CD8-positive, alpha-beta T cell (primary cell): ENCODE measurements at places on chromosomes 2 and 18. TPM values are rescaled to one million over a fixed set of nuclear protein-coding genes. Genes with fewer than 3 reads are reported as not detected.
A peak's percentile ranks its signal among the peaks of the same experiment; 100 is the strongest.

GLI2 gene
- not detected for total RNA-seq

DNA sequence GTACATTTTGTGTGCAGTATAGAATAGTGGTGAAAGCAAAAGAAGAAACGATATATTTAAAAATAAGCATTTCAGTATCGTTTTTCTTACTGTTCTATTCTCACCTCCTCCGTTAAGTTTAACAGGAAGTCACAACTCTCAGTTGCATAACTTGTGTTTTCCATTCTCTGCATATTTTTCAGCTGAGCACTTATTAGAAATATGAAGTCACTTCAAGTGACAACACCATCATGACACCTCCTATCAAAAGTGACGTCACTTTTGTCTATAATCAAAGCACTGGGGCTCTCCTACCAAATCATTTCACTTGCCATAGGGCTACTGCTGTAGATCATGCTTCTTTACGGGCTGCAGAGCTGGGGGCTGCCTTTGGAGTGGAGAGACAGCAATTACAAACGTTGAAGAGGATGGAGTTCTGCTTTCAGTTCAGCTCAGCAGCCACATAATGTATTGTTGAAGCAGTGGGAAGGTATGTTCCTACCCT, 36.3 kb downstream of the STAT4 start:
- peak; percentile 85 for DNase-seq

- no peak for DNase-seq
Observed at GRCh38 chr2:19895535-19895934, 6.2 kb downstream of the TTC32 start.

TIMM21 gene
- 20.2 TPM for total RNA-seq

DNA sequence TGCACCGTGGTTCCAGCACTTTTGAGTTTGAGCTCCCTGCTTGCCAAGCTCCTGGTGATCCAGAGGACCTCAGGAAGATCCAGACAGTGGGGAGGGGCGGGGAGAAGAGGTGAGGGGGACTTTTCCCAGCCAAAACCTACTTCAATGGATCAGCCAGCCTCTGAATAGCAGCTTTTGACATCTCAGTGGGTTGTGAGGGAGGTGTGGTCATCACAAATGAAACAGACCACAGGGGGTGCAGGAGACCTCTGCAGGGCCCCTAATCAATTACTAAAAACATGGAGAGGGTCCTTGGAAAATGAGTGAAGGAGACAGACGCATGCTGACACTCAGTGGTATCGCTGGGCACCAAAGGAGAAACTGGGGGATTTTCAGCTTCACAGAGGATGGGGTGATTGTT, 372.7 kb downstream of the ZNF521 start:
- DNase-seq = no peak

GRCh38 chr18:62399781-62400308, 74.7 kb downstream of the TNFRSF11A start:
- no peak for DNase-seq

DNA sequence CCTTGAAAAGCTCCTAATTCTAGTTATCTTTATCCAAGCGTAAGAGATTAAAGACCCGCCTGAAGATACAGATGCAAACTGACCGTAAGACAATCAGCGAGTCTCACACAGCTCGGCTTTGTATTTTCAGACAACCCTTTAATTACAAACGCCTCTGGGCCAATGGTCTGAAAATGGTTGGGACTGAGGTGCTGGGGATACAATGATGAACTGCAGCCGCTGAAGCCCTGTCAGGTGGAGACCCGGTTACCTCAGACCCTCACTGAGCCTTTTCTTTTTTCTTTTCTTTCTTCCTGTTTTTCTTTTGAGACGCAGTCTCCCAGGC, 715 bp upstream of the CFAP36 start:
- DNase-seq = peak; percentile 20

AQP12B gene
- total RNA-seq = not detected

DNA sequence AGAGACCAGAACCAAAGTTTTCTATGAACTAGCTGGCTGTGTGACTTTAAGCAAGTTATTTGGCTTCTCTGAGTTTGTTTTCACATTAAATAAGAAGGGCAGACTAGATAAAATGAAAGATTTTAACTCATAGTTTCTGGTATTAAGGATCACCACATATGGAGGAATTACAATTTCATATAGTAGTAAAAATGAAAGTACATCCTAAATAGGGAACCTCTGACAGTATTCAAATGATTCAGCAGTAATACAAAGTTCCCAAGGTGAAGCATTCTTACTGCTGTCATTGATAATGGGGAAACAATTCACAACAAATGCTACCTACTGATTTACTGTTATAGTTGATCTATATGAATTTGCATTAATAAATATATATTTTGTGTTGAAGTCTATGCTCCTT, 170.3 kb upstream of the VRK2 start:
- DNase-seq = no peak

DNA sequence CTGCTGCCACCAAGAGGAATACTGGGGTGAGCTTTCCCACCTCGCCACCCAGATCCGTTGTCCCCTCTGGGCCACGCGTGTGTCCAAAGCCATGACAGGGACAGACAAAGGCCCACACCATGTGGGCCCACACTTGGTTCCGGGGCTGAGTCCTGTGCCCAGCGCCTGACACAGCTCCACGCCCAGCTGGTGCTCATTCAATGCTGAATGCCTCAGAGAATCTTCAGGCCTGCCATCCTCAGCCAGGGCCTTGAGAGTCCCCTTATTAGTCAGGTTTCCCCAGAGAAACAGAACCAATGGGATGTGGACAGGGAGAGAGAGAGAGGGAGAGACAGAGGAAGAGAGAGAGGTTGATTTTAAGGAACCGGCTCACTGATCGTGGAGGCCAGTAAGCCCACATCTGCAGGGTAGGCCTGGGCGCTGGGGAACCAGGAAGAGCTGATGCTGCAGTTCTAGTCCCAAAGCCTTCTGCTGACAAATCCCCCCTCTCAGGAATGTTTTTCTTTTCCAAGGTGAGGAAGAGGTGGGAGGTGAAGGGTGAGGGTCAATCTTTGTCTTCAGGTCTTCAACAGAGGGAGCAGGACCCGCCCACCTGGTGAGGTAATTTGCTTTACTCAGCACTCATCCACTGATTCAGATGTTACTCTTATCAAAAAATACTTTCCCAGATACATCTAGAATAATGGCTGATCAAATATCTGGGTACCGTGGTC, 10.2 kb upstream of the SPATA3 start:
- no peak for DNase-seq

DNA sequence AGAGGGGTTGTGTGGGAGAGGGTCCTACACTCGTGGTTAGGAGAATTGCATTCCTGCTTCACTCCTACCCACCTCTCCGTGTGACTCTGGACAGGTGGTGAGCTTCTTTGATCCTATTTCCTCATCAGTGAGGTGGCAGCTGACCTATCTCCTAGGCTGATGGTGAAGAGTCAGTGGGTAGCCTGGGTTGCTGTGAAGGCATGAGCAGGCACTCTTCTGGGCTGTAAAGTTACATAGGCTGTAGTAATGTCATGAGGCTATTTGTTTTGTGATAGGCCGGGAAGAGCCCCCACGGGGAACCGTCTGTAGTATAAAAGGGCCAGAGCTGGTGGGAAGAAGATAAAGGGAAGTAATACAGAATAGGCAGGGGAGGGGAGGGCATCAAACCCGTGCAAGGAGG, 83.8 kb downstream of the TMEM247 start:
- no peak for DNase-seq

DNA sequence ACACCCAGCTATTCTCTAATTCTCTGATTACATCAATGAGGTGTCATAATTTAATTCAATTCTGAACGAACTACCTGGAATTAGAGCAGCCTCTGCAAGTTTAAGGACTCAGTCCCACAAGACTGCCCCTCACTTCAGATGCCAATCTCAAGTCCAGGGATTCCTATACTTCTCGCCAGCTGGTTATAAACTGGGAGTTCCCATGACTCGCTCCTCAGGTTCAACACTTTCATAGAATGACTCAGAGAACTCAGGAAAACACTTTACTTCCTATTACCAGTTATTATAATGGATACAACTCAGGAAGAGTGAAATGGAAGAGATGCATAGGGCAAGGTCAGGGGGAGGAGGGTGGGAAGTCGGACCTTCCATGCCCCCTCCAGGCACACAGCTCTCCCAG, 112.3 kb upstream of the ATP5MC3 start:
- no peak for DNase-seq

- no peak for DNase-seq
Observed at GRCh38 chr18:42113529-42114191, 158.6 kb downstream of the PIK3C3 start.
